Small intestine (tissue), 16 donors: ENCODE measurements at places on chromosomes 6 and 20. TPM values are rescaled to one million over a fixed set of nuclear protein-coding genes. Genes with fewer than 3 reads are reported as not detected.
A peak's percentile ranks its signal among the peaks of the same experiment; 100 is the strongest.

DNA sequence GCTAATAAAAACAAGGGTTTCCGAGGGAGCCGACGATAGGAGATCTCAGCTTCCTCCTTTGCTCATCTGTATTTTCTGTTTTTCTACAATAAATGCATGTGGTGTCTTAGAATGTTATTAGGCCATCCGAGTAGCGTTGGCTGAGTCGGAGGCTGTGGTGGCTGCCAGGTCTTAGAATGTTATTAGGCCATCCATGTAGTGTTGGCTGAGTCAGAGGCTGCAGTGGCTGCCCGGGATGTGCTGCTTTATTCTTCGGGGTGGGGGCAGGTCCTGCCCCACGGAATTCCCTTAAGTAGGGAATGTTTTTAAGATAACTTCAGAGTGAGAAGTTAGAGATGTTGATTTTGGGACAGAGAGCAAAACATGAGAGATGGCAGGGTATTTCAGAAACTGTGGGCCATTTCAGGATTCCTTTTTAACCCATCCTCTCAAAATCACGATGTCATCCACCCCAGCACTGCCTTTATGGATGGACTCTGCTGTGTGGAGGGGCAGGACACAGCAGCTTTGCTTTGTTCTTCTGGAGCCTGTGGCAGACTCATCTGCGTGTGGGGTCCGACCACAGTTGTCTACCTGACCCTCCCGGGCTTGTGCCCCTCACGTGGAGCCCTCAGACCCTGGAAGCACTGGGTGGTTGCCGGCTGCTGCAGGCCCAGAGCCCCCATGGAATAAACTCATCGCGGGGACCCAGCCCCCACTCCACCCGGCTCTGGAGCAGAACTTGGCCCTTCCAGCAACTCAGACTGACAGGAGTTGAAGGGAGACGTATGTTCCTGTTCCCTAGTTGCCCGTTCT, 20.4 kb downstream of the OSBPL2 start:
- no peaks in the 10 kb centered on the region for H3K27me3 ChIP-seq
- no peaks in the 10 kb centered on the region for H3K4me1 ChIP-seq
- H3K4me3 ChIP-seq, result no peak overlapping the region
- DNase-seq, result no peak
- H3K36me3 ChIP-seq, result peaks cover 78% of the 10 kb centered on the region

GRCh38 chr20:31819083-31819784, at the start of gene MYLK2:
Gene MYLK2, plus strand, starts transcription at chr20:31819356. Its CDS starts 225 bp downstream, at chr20:31819581.
- no peak within 1 kb of the TSS for H3K27ac ChIP-seq
- no peak within 1 kb of the TSS for H3K4me3 ChIP-seq
- no peaks in the 10 kb centered on the region for H3K4me1 ChIP-seq
- DNase-seq, result no peak
- H3K27me3 ChIP-seq, result no peaks in the 10 kb centered on the region
- H3K36me3 ChIP-seq, result no peaks in the 10 kb centered on the region

GRCh38 chr6:89071036-89071435, 9.5 kb upstream of the PNRC1 start:
- H3K27ac ChIP-seq, result no peak overlapping the region
- H3K4me1 ChIP-seq, result no peaks in the 10 kb centered on the region
- no peaks in the 10 kb centered on the region for H3K36me3 ChIP-seq
- no peaks in the 10 kb centered on the region for H3K27me3 ChIP-seq

DNA sequence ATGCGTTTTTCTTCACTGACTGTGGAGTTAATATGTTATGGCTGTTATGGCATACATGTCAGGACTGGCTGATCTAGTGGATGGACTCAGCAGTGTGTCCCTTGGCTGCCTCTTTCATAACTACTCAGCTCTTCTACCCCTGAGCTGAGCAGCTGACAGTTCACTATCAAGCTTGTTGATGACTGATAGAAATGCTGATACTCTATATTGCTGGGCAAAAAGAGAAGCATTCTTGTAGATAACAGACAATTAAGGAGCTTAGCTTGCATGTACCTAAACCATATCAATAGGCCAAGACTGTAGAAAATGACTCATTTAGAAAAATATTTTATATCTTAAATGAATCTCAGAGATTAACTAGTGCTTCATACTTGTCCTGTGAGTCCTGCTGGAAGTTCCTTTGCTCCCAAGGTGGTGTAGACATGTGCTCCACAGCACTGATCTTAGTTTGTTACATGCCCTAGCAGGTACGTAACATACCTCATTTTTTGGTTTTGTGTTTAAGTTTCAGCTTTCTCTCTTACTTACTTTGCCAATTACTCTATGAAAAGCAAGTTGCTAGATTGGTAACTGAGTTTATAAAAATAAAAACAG, 236.9 kb downstream of the GMDS start:
- no peaks in the 10 kb centered on the region for H3K27me3 ChIP-seq
- H3K27ac ChIP-seq, result no peak overlapping the region
- H3K36me3 ChIP-seq, result peaks cover 3% of the 10 kb centered on the region
- DNase-seq, result no peak
- no peak overlapping the region for H3K4me3 ChIP-seq
- no peaks in the 10 kb centered on the region for H3K4me1 ChIP-seq

DNA sequence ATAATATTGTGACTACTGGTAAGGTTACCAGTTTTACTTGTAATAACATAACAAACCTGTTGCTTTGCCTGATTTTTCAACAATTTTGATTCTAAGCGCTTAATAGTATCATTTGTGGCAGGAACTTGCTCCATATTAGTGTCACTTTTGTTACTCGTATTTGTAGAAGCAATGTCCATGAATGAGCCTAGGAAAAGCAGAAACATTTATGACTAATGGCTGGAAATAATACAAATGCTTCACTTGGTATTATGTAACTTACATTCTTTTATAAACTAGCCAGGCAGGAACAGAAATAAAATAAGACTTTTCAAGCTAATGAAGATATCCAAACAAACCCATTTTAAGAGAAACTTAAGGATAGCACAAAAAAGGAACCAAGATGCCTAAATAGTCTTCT, 38.9 kb downstream of the MAP3K7 start:
- H3K27me3 ChIP-seq, result no peaks in the 10 kb centered on the region
- H3K4me3 ChIP-seq, result no peak overlapping the region
- no peak overlapping the region for H3K27ac ChIP-seq
- H3K36me3 ChIP-seq, result peaks cover 15% of the 10 kb centered on the region

GRCh38 chr20:60332523-60332922, 374.3 kb downstream of the CDH26 start:
- no peaks in the 10 kb centered on the region for H3K4me1 ChIP-seq
- H3K27ac ChIP-seq, result no peak overlapping the region
- no peak overlapping the region for H3K4me3 ChIP-seq
- DNase-seq, result no peak
- H3K27me3 ChIP-seq, result no peaks in the 10 kb centered on the region
- no peaks in the 10 kb centered on the region for H3K36me3 ChIP-seq

DNA sequence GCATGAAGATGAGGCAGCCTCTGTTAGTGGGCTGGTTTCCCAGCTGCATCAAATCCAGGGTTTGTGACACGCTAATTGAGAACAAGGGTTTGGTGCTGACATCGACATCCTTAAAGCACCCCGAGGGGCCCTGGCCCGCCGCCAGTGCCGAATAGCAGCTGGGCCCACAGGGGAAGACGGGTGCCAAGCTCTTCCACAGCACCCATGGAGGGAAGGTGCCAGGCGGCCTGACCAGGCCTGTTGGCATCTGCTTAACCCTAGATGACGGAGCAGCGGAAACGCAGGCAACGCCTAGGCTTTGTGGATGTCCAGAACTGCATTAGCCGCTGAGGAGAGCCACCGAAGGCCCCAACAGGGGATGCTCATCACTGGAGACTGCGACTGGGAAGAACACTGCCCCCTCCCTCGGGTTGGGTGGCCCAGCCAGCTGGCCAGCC, 16.0 kb downstream of the UQCC2 start:
- no peak for DNase-seq
- H3K27ac ChIP-seq, result peak overlapping the region; percentile 81
- peaks cover 24% of the 10 kb centered on the region for H3K4me1 ChIP-seq
- H3K4me3 ChIP-seq, result no peak overlapping the region

DNA sequence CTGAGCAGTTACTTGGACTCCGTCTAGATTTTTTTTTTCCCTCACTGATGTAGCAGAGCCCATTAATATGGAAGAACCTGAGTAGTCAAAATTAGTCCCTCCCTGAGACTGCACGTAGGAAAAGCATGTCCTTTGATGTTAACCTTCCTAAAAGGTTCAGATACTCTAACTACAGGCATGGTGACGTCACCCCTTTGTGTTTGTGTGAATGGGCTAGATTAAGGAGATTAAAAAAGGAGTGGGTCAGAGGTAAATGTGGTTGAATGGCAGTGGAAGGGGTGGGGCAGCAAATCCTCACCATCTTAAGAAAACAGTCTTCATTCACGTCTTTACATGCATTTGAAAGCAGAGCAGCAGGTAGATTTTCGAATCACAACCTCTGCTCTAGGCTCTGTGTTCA, 521.1 kb downstream of the TFAP2B start:
- H3K36me3 ChIP-seq, result no peaks in the 10 kb centered on the region
- no peak overlapping the region for H3K27ac ChIP-seq
- no peaks in the 10 kb centered on the region for H3K27me3 ChIP-seq
- H3K4me3 ChIP-seq, result no peak overlapping the region

The TP53TG5 gene
- not detected for polyA plus RNA-seq

The ZSCAN31 gene
- polyA plus RNA-seq, result 1.3 TPM
